ENCODE measurements at places on chromosomes 7 and 10. TPM values are rescaled to one million over a fixed set of nuclear protein-coding genes. Genes with fewer than 3 reads are reported as not detected.
A peak's percentile ranks its signal among the peaks of the same experiment; 100 is the strongest.

MAD1L1 gene
- total RNA-seq: 114 TPM

LRRC61 gene
- not detected for total RNA-seq

FEZF1 gene
- not detected for total RNA-seq

TACC2 gene
- 11.2 TPM for total RNA-seq

HOXA4 gene
- total RNA-seq: not detected

STAG3 gene
- not detected for total RNA-seq

WDR86 gene
- total RNA-seq: 0.72 TPM

LANCL2 gene
- total RNA-seq: 28.7 TPM

CPA2 gene
- not detected for total RNA-seq

THNSL1 gene
- 1.4 TPM for total RNA-seq

- no peak for DNase-seq
- H3K4me1 ChIP-seq: no peaks in the 10 kb centered on the region
- no peak overlapping the region for H3K27ac ChIP-seq
- H3K4me3 ChIP-seq: no peak overlapping the region
These were observed 130.6 kb upstream of the LSM8 start for GRCh38 chr7:118053353-118053752.

GRCh38 chr7:157378390-157378789 is 41.6 kb downstream of the DNAJB6 start:
- H3K27ac ChIP-seq: no peak overlapping the region
- H3K4me3 ChIP-seq: no peak overlapping the region
- peaks cover 9% of the 10 kb centered on the region for H3K4me1 ChIP-seq
- peaks cover 61% of the 10 kb centered on the region for H3K36me3 ChIP-seq
- DNase-seq: no peak

GRCh38 chr7:31478721-31479120 is 35.2 kb upstream of the ITPRID1 start:
- H3K4me1 ChIP-seq: no peaks in the 10 kb centered on the region
- no peak for DNase-seq
- H3K27me3 ChIP-seq: no peaks in the 10 kb centered on the region
- no peak overlapping the region for H3K27ac ChIP-seq
- H3K4me3 ChIP-seq: no peak overlapping the region
- no peaks in the 10 kb centered on the region for H3K36me3 ChIP-seq

DNA sequence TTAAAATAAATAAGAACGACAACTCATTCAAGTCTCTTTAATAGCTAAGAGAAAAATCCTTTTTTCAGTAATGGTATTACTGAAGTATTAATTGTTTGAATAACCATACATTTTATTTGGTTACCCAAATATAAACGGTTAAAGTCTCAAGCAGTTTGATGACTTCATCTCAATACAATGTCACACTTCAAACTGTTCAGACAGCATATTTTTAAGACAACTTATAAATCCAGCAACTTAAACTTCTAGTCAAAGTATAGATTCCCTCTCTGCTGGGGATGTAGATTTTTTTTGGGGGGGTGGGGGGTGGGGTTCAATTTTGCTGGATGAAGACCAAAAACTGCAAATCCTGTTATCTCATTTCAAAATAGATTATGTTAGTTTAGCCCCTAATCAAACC is 42.0 kb downstream of the GNA12 start:
- peak overlapping the region; percentile 89 for H3K27ac ChIP-seq
- peaks cover 8% of the 10 kb centered on the region for H3K36me3 ChIP-seq
- peaks cover 44% of the 10 kb centered on the region for H3K4me1 ChIP-seq
- H3K27me3 ChIP-seq: no peaks in the 10 kb centered on the region

DNA sequence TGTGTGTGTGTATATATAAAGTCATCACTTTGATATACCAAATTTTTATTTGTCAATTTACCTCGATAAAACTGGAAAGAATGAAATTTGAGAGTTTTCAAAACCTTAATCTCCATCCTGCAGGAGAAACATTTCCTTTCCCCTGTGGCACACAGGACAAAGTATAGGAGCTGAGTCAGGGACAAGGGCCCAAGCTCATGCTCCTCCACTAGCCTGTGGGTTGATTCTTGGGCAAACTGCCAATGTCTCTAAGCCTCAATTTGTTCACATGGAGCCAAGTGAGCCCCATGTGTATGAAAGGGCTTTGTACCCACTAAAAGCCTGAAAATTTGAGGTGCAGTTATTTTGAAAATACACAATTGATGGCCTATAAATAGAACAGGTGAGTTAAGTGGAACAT is 60.3 kb upstream of the IL6 start:
- DNase-seq: no peak
- H3K27me3 ChIP-seq: no peaks in the 10 kb centered on the region
- H3K4me3 ChIP-seq: no peak overlapping the region
- H3K36me3 ChIP-seq: no peaks in the 10 kb centered on the region

GRCh38 chr10:73899423-73899822 is 11.5 kb upstream of the PLAU start:
- H3K27ac ChIP-seq: peak overlapping the region; percentile 41
- no peaks in the 10 kb centered on the region for H3K27me3 ChIP-seq
- no peak overlapping the region for H3K4me3 ChIP-seq
- H3K4me1 ChIP-seq: peaks cover 45% of the 10 kb centered on the region

DNA sequence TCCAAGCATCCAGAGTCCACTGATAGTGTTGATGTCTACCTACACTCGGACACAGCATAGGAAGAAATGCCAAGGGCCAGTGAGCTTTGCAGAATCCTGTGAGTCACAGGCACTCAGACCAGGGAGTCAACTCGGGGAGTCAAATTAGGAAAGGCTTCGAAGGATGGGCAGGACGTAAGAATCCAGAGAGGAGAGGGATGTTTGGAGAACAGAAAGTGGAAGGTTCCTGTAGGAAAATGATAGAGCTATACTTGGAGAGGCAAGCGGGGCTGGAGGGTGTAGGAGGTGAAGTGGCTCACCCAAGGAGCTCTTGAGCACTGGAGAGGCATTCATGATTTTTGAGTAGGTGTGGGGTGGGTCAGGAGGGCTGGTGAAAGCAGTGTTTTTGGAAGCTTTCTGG is 3.0 kb downstream of the ZYX start:
- H3K27me3 ChIP-seq: no peaks in the 10 kb centered on the region
- peaks cover 36% of the 10 kb centered on the region for H3K4me1 ChIP-seq
- no peak overlapping the region for H3K27ac ChIP-seq
- no peak overlapping the region for H3K4me3 ChIP-seq
- peaks cover 84% of the 10 kb centered on the region for H3K36me3 ChIP-seq
- no peak for DNase-seq
